ENCODE measurements at places on chromosomes 3 and 15.

DNA sequence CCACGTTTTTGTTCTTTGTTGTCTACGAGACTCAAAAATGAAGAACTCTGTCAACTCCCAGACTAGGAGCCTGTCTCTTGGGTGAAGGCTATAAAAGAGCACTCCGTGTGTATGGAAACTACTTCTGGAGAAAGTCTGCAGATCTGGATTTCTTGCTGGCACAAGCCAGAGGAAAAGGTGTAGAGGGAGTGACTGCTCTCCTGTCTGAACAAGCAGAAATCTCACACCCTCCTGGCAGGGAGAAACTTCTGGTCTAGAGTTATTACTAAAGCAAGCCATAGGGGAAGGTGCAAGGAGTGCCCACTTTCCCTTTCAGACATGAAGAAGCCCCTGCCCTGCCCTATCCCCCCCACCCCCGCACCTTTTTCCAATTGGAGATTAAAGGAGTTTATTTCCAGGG is 9.5 kb downstream of the PLAAT1 start:
- DNase-seq = no peak

DNA sequence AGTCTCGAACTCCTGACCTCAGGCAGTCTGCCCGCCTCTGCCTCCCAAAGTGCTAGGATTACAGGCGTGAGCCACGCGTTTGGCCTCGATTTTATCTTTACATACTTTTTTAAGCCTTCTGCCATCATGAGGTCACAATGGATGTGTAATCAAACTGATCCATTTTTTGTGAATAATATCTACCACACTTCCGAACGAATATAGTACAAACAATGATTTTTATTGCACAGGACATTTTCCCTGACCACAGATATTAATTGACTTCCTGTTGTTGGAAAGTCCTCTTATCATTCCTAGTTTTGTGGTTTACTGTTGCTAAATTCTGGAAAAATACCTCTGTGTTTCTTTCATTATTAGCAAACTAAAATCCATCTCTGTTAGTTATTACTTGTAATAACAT is 68.9 kb downstream of the MINDY2 start:
- no peak for DNase-seq

DNA sequence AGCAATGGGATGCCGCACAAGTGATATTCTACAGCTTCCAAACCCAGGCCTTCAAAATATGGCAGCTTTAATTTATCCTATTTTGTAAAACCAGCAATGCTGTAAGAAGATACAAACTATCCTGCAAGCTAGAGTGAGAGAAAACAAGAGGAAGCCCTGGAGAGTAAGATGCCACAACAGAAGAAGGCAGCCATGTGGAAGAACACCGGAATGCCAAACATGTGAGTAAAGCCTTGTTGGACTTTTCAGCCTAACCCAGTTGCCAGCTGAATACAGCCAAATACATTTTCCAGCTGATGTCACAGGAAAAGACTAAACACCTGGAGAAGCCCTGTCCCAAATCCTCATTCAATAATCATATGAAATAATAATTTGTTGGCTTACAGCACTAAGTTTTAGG is 1115.1 kb upstream of the CADM2 start:
- no peak for DNase-seq

- DNase-seq = no peak
Measured at GRCh38 chr3:30354972-30355371, 251.4 kb upstream of the TGFBR2 start.

- no peak for DNase-seq
Measured at GRCh38 chr15:73125219-73125618, 73.0 kb downstream of the NEO1 start.

- no peak for DNase-seq
Measured at GRCh38 chr3:143849854-143850549, 1.7 kb upstream of the SLC9A9 start.

DNA sequence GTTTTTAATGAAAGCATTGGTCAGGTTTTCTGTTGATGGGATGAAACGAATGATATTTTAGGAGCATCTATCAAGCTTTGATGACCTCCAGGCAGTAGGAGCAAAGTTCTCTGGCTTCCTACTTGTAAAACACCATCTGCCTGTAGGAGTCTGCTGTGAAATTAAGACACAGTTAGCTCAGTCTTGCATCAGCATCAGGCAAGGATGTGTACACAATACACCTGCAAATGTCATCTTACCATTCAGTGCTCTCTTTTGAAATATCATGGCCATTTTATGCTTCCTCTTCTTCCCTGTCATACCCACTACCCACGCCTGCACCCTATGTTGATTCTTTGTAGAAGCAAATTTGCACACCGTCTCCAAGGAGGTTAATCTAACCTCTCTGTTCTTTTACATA is 38.2 kb downstream of the B3GALNT1 start:
- DNase-seq = no peak

DNA sequence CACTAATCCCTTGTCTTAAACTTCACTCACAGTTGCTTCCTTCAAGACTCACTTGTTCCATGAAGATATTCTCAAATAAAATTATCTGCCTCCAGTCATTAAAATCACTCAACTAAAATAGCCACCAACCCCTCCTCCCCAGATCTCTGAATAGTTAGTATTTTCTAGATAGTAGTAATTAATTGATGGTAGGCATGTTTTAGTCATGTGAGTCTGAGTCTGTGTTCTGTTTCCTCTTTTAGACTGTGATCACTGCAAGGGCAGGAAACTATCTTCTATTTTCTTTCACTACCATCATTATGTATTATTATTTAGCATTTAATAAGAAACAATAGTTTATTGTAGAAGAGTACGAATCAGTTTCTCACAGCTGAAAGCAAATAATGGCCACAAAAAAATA is 1080.5 kb downstream of the IGSF11 start:
- no peak for DNase-seq

DNA sequence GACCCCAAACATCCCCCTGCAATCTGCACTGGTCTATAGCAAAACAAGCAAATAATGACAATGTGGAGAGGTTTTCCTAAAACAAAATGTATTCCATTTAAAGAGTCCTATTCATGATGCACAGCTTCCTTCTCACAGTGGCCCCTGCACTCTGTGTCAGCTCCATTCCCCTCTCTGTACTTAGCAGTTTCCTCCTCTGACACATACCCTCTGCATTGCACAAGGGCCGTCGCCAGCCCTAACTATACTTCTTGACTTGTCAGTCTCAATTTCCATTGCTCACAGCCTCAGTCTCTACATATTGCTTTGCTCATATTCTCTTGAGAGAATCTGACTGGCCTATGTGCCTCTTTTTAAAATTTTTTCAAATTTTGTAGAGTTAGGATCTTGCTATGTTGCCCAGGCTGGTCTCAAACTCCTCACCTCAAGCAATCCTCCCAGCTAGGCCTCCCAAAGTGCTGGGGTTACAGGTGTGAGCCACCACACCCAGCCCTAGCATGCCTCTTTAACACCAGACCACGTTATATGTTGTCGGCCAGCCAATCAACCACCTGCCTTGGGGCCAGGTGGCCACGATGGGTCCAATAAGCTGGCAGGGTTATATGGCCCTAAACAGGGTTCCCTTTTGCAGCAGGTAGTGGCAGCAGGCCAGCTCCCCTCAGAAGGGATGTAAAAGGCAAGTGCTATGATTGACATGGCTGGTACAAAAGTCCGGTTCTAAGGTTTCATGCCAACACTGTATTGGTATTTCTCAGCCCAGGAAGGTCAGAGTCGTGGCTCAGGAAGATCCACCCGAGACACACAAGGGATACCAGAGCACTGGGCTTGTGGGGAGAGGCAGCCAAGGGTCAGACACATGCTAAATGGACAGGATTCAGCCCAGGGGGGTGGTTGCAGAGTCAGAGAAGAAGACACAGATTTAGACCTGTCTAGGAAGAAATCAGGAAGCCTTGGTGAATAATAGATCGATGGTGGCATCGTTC is 59.0 kb upstream of the SMAD3 start:
- no peak for DNase-seq

- no peak for DNase-seq
Measured at GRCh38 chr15:44215594-44215993, 20.5 kb upstream of the FRMD5 start.

DNA sequence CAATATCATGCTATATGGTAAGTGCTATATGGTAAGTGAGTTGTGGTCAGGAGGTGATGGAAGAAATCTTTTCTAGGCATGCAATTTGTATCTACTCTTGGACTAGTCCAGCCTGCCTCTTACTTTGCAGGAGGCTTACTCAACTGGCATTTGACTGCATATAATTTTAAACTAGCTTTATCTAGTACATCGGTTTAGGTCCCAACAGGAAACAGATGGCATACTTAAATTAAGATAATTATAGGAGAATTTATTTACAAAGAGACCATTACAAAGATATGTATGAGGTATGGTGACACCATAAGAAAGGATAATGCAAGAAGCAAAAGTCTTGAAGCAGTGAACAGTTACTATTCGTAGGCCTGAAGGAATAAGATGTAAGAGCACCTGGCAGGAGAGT is 7.8 kb downstream of the SLC28A2 start:
- no peak for DNase-seq

DNA sequence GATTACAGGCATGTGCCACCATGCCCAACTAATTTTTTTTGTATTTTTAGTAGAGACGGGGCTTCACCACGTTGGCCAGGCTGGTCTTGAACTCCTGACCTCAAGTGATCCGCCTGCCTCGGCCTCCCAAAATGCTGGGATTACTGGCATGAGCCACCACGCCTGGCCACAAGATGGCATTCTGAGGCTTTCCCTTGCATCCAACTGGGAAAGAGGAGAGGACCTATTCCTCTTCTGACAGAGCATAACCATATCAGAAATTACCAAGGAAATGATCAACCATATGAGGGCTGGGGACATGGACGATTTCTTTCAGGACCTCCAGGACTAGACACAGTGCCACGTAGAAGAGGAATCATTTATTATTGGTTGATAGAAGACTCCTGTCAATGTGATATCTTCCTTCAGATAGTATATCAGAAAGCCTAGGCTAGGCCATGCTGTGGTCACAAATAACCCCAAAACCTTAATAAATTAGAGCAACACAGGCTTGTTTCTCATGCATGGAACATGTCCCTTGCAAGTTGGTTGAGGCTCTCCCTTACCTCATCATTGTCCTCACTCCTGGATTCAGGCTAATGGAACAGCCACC is 372.3 kb upstream of the IL12A start:
- DNase-seq = no peak

GRCh38 chr3:31476209-31476608 is 56.5 kb upstream of the STT3B start:
- DNase-seq = no peak

DNA sequence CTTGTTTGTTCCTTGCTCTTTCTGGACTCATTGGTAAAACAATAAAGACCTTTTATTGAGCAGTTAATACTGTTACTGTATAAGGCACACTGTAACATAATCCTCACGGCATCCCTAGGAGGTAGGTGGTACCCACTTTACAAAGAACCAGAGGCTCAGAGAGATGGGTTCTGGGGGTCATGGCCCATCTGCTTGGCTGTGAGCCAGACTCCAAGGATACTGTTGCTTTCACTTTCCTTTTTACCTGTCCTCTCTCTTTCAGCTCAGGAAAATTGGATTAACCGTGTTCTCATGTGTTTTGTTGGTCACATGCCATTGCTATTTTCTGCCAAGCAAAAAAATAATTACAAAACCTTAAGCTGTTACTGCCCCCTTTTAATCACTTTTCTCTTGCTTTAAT is 34.8 kb upstream of the FILIP1L start:
- no peak for DNase-seq

GRCh38 chr15:29934251-29934650 is 112.0 kb upstream of the TJP1 start:
- DNase-seq = no peak

GRCh38 chr15:100049483-100049882 is 292.3 kb downstream of the ADAMTS17 start:
- no peak for DNase-seq

DNA sequence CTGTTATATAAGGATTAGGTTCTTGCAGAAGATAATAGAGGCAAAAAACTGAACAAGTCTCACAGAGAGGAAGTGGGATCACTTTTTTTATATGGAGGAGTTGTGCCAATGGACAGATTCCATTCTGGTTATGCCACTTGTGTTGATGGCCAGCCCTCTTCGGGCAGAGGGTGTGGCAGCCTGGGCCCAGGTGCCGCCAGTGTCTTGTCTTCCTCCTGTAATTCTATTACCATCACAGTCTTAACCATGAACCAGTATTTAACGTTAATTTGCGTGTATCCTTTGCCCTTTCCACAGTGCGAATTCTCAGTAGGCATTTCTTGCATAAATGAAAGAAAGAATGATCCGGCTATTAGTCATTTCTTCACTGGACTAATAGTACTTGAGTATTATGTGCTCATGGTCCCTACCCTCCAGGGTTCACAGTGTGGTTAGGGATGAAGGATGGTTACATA is 7.0 kb upstream of the USP4 start:
- DNase-seq = no peak

DNA sequence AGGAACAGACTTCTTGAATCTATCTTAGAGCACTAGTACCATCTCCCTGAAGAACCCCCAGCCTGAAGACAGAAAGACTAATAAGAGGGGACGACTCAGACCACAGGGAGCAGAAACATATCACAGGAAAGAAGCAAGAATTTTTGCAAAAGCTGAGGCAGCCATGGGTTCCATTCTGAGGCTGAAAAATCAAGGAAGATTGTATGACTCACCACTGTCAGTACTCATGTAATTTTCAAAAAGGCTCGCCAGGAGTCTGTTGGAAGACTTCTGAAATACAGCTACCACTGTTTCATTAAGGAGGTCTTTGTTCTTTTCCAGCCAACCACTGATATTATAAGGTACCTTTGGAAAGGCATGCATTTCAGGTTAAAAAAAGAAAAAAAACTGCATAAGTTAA is 47.5 kb downstream of the MYH15 start:
- no peak for DNase-seq

DNA sequence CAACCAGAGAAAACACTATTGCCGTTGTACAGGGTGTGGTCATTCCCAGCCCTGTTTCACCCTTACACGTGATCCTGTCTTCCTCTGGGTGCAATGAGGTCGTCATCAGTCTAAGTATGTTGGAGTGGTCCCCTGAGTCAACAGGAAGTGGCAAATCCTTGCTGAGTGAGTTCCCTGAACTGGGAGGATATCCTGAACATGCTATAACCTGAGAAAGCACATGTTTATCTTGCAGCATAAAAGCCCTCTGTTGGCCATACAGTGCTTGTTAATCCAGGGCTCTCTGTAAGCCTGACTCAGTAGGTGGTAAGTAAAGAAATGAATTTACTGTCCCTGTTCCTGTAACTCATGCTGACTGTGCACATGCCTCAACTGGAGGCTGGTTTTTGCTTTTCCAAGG is 477.8 kb upstream of the RGMA start:
- no peak for DNase-seq

DNA sequence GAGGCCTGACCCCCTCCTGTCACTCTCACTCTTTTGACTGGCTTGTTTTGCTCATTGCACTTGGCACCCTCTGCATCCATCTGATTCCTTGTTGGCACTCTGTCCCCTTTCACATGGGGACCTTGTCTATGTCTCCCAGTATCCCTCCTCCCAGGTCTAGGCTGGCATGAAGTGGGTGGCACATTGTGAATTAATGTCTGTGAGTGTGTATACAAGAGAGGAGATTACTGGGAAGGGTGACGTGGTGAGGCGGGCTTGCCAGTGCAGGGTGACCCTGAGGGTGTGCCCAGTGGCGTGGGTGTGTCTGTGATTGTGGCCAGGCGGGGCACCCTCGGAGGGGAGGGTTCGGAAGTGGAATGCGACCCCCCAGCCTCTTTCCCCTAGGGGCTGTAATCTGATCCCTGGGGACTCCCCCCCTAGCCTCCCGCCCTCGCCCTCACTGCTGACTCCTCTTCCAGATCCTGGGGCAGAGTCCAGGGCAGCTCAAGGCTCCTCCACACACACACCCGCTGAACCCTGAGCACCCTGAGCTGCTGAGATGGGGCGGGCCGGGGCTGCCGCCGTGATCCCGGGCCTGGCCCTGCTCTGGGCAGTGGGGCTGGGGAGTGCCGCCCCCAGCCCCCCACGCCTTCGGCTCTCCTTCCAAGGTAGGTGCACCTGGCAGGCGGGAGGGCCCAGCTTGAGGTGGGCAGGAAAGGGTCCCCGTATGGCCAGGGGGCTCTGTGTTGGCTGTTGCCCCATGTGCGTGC is at the start of gene SEMA3B:
SEMA3B (plus strand) TSS at position 445 of the 749 bp plus-strand sequence; CDS start at position 539, 94 bp downstream.
- DNase-seq = peak; percentile 86
